ENCODE measurements at places on chromosomes 3 and 15.
A peak's percentile ranks its signal among the peaks of the same experiment; 100 is the strongest.

- no peak for DNase-seq
Measured at GRCh38 chr3:159859836-159860235, 128.8 kb upstream of the IL12A start.

GRCh38 chr3:89740080-89740880 is 632.9 kb downstream of the EPHA3 start:
- DNase-seq, result no peak

- DNase-seq, result no peak
Measured at GRCh38 chr15:73991260-73991659, 835 bp downstream of the STOML1 start.

DNA sequence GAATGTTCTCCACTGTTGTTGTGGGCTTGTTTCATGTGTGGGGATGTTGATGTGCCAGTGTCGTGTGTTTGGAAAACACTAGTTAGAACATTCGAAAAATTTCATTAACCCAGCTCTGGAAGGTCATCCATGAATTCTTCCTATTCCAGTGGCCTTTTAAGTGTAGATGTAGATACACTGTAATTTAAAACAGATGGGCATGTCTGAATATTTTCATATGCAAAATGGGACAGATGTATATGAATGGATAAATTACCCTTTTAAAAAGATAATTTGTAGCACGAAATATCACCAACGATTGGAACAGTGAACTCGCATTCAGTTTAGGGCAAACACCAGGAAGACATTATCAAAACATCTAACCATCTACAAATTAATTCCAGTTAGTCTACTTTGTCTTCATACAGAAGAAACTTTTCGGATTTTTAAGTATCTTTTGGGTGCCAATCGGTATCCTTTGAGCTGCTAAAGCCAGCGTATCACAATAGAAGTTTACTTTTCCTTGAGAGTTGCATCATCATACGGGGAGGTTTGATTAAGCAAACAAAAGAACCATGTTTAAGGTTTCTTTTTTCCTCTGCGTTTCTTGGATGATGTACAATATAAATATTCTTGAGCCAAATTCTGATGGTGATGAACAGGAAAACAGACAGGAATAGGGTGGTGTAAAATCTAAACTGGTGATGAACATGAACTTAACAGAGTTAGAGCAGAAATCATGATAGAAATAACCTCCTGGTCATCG is 528.1 kb downstream of the FOXP1 start:
- DNase-seq, result no peak

GRCh38 chr3:195549931-195550519 is 6.9 kb upstream of the PPP1R2 start:
- peak; percentile 27 for DNase-seq

DNA sequence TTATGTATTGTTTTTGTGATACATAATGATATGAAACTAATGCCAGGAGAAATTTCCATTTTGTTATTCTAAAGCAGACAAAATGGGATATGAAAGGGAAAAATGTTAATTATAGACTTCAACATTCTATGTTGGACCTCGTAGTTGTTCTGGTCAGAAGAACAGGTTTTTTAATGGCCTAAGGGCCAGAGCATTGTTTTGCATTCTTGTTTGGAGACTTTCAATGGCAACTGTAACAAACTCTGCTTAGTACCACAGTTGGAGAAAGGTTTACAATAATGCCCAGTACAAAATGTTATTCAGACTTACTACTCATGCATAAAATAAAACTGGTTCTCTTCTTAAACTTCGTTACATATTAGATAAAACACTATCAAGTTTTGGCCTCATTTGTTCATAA is 12.2 kb downstream of the PPARG start:
- DNase-seq, result no peak

Measured in stimulated activated CD4-positive, alpha-beta T cell treated with anti-CD3 and anti-CD28 coated beads, Interleukin-1b, Interleukin-23, amount 100 ng/mL, for 1 hour (primary cell).